ENCODE measurements at places on chromosomes 5 and 9.

GRCh38 chr5:65363499-65363898, 118.2 kb downstream of the ADAMTS6 start:
- DNase-seq, result no peak

- DNase-seq, result no peak
Observed at GRCh38 chr9:29796291-29796952, 2223.1 kb upstream of the C9orf72 start.

DNA sequence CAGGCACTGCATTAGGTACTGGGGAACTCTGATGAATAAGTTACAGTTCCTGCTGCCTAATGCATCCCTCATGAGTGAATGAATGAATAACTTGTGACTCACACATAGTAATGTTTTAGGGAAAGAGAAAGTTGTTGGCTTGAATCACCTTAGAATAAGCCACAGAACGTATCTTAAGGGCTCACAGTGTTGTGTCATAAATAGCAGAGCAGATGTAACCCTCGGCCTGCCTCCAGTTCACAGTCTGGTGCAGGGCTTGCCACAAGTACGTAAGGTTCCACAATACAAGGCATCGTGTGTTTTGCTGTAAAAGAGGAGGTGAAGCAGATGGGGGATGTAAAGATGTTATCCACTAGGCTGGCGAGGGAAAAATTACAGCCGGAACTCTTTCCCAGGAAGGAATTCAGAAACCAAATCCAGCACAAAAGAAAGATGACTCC, 218.7 kb downstream of the TRPM3 start:
- peak; percentile 99 for DNase-seq

DNA sequence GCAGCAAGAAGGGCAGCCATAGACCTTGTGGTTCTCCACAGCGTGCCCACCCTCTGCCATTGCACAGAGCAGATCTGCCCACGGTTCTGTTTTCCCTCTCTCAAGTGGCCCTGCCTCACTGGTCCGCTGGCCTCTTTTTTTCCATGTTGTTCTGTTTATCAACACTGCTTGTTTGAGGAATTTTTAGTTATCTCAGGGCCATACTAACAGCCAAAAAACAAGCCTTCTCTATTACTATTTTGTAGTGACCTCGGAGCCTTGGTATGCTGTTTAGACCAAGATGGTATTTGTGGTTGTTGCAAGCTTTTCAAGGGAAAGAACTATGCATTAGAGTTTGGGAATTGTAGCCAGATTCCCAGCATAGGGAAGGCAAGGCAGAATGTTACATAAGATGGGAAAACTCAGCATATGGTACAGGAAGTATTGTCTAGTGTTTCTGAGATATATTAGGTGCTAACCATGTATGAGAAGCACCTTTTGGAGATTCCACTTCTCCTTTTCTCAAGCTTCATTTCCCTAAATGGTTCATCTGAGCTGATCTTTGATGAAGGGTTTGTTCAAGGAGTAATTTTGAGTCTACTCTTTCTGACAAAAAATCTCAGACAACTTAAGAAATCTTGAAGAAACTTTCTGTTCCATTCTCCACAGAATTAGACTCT, 54.3 kb downstream of the NUP214 start:
- DNase-seq, result peak; percentile 97

DNA sequence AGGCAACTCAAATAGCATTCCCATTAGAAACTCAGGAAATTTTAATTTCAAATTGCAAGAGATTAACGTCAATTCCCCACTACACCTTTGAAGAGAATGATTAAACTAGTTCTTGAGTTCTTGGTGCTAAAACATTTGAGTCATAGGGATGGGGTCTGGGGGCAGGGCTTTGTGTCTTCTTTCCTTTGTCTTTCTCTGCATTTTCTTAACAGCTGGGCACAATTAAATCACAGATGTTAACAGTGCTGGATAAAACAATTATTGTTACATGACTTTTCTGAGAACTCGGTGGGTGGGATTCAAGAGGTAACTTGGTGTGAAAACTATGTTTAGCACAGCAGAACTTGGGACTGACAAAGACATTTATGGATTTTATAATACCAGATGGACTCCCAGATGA, 351.9 kb upstream of the TNC start:
- DNase-seq, result peak; percentile 76

DNA sequence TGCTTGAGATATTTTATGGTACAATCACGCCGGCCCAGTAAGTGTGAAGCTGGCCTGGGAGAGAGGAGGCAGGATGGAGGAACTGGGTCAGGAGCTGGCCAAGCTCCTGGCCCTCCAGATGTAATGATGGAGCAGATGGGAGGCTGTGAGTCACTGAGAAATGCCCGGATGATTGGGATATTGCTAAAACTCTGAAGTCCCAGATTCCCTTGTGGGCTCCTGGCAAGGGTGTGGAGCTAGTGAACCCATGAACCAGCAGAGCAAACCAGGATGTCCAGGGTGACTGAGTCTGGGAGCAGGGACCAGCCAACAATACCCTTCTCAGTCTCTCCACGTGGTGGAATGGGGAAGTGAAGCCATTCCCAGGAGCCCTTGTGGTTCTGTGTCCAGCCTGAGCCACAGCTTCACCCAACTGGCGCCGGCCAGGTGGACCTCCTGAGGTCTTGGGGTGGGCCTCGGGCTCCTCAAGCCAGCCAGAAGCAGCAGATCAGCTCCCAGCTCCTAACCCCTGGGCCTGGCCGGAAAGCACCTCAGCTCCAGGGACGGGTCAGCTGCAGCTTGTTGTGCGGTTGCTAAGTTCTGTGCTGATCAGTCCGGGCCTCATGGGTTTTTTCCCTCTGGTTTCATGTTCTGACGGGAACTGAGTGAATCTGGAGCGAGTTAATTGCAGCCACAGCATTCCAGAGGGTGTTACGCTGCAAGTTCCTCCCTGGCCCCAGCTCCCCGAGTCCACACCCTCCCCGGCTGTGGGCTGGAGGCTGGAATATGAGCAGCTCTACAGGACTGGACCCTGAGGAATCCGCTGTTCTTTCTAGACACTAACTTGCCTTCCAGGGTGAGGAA, 37.6 kb downstream of the DUSP1 start:
- DNase-seq, result peak; percentile 100

DNA sequence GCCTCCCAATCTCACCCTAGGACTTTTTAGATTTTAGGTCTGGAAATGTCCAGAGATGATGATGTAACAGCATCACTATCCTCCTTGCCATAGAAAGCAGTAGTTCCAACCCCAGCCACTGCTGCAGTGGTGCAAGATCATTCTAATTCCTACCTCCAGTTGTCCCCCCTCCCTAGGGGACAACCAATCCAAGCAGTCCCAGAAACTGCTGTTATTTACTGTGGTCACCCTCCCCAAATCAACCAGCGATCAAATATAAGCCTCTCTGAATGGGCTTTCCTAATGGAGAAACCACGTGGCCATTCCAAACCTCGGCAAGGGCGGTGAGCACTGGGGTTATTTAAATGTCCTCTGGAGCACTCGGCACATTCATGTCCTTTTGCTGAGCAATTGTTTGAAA, 159.8 kb downstream of the SLF1 start:
- DNase-seq, result no peak

DNA sequence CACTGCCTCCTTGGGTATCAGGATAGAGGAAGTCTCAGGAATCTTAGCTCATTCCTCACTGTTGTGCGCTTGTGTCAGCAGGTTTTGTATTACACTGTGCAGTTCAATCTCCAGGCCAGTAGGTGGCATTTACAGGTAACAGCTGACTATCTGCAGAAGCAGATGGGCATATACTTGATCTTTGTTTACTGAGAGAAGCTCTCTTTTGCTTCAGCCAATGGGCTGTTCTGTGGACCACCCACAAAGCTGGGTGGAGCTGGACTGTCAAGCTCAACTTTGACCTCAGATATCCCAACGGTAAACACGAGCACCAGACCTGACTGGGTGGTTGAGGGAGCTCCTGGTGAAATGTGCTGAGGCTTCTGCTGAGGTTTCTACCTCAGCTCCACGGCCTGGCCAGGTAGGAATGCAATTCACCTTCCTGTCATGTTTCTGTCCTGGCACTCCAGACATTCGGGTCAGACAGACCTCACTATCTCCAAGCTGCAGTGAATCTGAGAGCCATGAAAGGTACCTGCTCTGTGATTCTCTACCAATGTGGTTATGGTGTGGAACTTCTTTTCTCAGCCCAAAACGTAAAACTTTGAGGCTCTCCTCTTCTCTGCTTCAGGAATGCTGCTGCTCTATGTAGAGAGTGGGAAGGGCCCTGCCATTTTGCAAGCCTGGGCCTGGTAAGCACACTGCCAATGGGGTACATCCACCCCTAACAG, 167.9 kb upstream of the ACTBL2 start:
- DNase-seq, result peak; percentile 70

- no peak for DNase-seq
Observed at GRCh38 chr5:67809589-67809988, 406.0 kb upstream of the PIK3R1 start.

- no peak for DNase-seq
Observed at GRCh38 chr9:106911951-106912350, 49.0 kb downstream of the ZNF462 start.

GRCh38 chr9:114154600-114155102, 686 bp upstream of the COL27A1 start:
- no peak for DNase-seq

DNA sequence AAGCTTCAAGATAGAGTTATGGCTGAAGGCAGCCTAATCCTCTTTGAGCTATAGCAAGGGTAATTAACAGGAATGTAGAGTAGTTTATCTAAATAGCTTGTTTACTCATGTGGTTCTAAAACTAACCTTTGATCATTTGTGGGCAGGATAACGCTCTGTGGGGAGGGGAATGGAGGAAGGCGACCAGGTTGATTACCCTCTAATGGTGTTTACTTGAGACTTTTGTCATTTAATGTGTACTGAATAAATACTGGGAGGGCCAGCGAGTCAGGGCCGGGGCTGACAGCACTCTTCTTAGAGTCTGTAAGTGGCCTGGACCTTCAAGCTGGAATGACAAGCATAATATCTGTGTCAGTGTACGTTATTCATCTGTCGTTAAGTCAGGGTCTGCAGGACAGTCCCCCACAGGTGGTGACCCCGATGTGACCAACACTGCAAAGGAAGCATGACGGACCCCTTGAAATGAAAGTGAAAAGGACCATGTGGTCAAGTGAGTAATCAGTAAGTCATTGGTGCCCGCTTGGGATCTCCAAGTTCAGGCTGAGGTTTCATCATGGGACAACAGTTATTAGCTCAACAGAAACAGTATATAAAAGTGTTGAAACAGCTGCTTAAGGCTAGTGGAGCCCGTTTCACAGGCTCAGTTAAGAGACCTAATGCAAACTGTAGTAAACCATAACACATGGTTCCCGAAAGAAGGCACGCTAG, 162.6 kb downstream of the CPLANE1 start:
- peak; percentile 34 for DNase-seq

DNA sequence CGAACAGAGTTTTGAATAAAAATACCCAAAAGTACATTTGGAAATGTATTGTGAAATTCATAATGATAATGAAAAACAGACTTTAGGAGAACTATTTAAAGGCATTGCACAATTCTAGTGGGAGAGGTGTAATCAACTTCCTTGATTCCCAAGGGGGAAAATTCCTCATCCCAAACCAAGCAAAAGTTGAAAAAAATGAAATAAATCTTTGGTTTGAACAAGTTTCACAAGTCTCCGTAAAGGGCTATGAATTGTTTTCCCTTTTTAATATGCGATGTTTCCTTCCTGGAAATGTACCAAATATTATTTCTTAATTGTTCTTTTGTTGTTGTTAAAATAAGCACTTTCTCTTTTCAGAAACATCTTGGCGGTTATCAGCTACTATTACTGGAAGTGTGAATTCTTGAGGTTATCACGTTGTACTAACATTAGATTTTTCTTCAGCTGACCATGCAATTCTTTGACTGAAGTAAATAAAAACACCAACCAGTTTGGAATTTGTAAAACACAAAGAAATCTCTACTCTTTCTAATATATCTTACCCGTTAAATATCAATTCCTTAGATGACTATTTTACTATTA, 59.3 kb downstream of the SVEP1 start:
- peak; percentile 94 for DNase-seq

DNA sequence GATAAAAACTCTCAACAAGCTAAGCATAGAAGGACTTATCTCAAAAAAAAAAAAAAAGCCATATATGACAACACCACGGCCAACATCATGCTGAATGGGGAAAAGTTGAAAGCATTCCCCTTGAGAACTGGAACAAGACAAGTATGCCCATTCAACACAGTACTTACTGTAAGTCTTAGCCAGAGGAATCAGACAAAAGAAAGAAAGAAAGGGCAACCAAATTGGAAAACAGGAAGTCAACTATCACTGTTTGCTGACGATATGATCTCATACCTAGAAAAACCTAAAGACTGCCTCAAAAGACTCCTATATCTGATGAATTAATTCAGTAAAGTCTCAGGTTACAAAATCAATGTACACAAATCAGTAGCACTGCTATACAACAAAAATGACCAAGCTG, 24.6 kb upstream of the PTGER4 start:
- DNase-seq, result no peak

GRCh38 chr5:54401515-54401914, 54.0 kb upstream of the HSPB3 start:
- no peak for DNase-seq

- DNase-seq, result no peak
Observed at GRCh38 chr9:21443849-21444625, 3.8 kb downstream of the IFNA1 start.

DNA sequence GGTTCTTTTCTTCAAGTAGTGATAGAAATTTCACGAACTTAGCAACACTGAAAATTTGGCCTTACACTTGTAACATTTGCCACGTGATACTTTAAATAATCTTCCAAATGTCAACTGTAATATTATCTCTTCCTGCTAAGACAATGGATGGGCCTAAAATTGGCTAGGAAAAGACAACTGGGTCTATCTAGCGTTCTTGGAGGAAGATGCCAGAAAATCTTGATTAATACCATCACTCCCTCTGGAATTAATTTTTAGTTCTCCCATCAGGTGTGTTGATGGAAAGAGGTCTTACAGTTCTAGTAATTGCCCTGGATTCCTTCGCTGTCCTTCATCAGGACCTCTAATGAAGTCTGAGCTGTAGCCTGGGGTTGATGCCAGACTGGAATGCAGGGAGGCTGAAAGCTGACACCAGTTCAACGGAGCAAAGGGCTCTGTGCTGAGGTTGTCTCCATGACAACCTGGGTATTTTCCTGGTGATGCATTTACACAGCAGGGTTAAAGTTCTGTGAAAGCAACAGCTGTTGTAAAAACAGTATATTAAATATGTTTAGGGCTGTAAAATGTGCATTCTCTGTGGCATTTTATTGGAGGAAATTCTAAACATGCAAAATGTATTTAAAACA, 92.3 kb downstream of the GAS1 start:
- peak; percentile 90 for DNase-seq

GRCh38 chr9:91395553-91396471, 27.8 kb downstream of the NFIL3 start:
- peak; percentile 91 for DNase-seq
